Hepatocyte (in vitro differentiated cells): ENCODE measurements at places on chromosomes 2 and 18.

GRCh38 chr2:74841641-74842040 lies 7.7 kb downstream of the HK2 start:
- no peak for DNase-seq

GRCh38 chr2:149612122-149612521 lies 24.5 kb upstream of the MMADHC start:
- no peak for DNase-seq

DNA sequence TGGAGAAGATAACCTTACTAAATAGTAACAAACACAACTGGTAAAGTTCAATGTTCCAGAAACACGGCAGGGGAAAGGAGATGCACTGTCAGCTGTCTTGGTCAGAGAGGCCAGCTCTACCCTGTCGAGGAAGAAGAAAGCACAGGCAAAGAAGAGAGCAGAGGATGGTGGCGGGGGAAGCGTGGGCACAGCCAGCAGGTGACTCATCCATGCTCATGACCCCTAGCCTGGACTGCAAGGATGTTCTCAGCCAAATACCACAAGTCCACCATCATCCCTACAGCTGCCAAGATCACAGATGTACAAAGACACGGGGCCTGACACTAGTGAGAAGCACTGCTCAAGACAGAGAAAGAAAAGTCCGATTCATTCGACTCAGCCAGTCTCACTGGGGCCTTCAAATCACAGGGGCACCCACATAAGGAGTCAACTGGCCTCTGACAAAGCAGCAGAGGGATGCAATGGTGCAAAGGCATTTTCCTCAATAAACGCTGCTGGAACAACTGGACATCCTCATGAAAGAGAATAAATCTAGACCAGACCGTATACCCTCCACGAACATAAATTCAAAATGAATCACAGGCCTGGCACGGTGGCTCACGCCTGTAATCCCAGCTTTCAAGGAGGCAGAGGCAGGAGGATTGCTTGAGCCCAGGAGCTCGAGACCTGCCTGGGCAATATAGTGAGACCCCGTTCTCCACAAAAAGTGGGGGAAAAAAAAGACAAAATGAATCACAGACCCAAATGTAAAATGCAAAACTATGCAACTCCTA lies 5.6 kb downstream of the DTYMK start:
- peak; percentile 61 for DNase-seq

- DNase-seq = peak; percentile 64
Observed at GRCh38 chr2:151946899-151947812, 118.9 kb upstream of the ARL5A start.

DNA sequence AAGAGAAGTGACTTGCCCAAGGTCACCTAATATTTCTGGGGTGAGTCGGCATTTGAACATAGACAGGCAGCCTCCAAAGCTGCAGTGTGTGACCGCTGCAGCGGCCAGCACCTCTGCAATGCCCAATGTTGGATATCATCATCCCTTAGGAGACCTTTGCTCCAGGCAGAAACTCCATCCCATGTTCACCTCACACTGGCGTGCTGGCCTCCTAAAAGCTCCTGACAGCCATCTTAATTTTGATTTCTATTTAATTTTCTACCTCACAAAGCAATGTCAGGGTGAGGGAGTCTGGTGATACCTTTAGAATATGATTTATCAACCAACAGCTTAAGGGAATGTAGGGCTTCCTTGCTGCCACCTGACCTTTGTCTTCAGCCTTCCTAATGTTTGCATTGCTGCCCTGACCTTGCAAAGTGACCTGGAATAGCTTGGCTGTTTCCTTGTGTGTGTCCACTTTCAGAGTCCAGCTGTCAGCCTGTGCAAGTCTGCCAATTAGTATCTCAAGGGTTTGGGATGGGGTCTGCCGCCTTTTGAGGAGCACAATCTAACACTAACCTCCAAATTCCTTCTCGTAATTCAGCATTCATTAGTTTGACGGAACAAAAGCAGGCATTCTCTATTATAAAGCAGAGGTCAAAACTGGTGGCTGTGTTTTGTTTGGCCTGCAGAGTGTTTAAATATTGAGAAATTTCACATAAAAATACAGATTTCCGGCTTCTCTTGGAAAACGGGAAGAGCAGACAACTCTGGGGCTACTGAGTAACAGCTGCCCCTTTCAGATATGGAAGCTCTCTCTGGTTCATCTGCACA lies 127.6 kb downstream of the PLEKHM3 start:
- no peak for DNase-seq

GRCh38 chr2:128642316-128642715 lies 323.6 kb upstream of the HS6ST1 start:
- no peak for DNase-seq

DNA sequence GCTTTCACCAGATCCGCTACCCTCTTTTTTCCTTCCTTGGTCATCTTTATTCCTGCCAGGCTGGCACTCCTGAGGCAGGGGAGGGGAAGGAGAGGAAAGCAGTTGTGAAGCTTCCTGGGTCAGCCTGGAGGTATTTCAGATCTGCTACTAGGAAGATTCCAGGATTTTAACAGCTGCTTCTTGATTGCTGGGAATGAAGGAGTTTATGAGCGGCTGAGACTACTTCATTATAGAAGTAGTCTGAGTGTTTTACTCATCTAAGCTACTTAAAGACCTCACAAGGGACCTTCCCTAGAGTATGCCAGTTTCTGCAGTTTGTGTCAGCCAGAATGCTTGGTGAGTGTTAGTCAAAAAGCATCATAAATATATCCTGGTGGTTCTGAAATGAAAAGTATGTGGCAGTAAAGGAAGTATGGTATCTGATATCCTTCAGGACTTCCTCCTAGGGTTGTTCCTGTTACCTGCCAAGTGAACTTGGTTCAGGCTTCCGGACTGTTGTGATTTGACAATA lies 1.9 kb downstream of the TANC1 start:
- peak; percentile 16 for DNase-seq

DNA sequence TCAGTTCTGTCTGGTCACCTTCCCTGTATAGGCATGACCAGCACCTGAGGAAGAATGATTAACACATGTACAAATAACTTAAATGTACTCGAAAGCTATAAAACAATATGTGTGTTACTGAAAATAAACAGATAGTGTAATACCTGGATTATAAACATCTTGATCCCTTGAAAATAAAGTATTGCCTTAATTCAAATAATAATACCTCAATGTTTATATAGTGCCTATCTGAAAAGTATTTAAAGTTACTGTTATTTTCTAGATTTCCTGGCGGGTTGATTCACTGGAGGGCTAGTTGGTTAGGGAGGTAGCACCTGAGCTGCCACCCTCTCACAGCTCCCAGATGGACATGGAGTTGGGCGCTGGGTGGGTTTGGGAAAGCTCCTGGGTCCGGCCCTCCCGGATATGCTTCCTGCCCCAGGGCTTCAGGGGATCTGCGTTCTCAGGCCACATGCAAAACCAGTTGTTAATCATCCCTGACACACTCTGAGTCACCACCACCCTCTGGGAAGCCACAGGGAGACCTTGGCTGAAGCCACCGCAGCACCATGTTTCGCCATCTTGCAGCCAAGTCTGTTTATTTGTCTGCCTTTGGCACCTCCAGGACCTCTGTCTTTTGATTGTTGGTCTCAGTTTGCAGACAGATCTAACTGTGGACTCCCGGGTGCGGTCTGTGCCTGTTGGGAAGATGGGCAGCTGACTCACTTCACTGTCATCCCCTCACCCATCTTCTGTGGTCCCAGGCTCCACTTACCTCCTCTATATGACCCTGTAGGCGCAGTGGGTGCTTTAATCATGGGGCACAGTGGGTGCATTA lies 35.3 kb downstream of the RAB31 start:
- DNase-seq = peak; percentile 49

DNA sequence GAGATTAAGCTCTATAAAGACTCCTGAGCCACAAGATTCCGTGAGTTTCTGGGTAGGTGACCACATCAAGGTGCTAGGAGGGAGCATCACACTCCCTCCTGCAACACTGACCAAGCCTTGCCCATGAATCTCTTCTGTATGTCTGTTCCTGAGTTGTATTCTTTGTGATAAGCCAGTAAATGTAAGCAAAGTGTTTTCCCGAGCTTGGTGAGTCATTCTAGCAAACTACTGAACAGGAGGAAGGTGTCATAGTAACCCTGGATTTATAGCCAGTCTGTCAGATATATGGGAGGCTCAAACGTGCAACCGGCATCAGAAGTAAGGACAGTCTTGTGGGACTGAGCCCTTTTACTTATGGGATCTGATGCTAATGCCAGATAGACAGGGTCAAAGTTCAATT lies 346.1 kb upstream of the KYNU start:
- peak; percentile 70 for DNase-seq
